ENCODE measurements at places on chromosomes 3 and 15.

DNA sequence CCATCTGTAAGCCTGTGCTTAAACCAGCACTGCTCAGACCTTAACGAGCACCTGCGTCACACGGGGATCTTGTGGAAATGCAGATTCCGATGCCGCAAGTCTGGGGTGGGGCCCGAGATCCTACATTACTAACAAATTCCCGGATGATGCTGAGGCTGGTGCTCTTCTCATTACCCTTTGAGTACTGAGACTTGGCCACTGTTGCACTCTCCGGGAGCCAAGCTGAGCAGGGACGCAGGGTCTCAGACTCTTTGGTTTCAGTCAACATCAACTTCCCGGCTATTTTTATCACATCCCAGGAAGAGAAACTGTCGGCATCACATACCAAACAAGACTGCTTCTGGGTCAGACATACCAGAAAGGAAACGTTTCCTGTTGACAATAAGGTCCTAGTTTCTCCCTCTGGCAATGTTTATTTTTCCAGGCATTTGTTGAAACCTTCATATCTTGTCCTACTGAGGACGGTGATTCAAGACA lies 276.6 kb downstream of the SHQ1 start:
- DNase-seq, result no peak

GRCh38 chr3:133701435-133702358 lies 40.0 kb upstream of the TOPBP1 start:
- no peak for DNase-seq

GRCh38 chr3:78235841-78236240 lies 1195.9 kb downstream of the ROBO2 start:
- DNase-seq, result no peak

- DNase-seq, result no peak
Observed at GRCh38 chr3:194364652-194365434, 4.7 kb downstream of the LRRC15 start.

DNA sequence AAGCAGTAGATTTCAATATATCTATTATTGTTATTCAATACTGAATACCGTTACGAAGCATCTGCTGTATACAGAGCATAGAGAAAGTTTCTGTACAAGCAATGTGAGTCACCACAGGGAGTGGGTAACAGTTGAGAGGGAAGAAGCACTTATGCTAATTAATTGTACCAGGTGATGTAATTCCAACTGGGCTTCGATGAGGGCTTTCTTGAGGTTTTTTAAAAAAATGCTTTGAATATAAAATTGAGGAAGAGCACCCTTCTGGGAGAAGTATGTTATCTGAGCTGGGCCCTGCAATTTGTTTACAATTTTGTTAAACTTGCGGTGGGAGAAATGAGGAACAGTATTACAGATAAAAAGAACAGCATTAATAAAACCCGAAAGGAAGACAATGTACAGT lies 197.9 kb downstream of the TPRG1 start:
- DNase-seq, result no peak

GRCh38 chr15:69132430-69132829 lies 28.0 kb upstream of the GLCE start:
- no peak for DNase-seq

Measured in hematopoietic multipotent progenitor cell treated with erythropoietin and hydrocortisone succinate and interleukin-3 and kit ligand, for 8 days (in vitro differentiated cells).